ENCODE measurements at places on chromosomes 2 and 18.
A peak's percentile ranks its signal among the peaks of the same experiment; 100 is the strongest.

DNA sequence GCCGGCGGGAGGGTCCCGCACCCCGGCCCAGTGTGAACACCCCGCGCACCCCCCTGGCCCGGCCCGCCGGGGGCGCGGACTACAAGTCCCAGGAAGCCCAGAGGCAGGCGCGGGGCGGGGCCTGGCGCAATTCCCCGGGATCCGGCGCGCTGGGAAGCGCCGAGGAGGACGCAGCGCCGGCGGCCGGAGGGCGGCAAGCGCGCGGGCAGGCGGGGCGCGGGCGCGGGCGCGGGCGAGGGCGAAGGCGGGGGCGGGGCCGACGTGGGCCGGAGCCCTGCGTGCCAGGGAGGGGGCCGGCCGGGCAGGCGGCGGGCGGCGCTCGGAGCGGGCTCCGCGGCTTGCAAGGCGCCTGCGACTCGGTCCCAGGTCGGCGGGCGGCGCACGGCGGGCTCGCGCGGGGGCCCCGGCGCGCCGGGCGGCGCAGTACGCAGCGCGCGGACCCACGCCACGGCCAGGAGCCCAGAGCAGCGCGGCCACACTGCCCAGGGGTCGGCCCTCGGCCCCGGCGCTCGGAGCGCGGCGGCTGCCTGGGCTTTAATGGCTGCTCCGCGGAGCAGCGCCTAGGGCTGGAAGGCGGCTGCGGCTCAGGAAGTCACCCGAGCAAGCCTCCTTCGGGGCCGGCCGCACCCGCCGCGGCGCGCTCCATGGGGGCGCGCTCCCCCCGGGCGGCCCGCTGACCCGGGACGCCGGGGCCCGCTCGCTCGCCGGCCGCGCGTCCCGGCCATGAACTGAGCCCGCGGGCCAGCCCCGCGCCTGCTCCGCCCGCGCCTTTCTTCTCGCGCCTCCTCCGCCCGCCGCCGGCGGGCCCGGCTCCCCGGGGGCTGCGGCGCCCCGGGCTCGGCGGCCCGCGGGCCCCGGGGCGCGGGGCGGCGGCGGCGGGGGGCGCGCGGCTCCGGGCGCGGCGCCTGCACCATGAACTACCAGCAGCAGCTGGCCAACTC is at the start of gene AGAP1:
Gene AGAP1, plus strand, starts transcription at position 269 of the 941 bp plus-strand sequence.
- peak; percentile 57 for DNase-seq

- DNase-seq: no peak
Measured at GRCh38 chr2:155633060-155633839, 699.3 kb downstream of the NR4A2 start.

GRCh38 chr2:176692533-176692932 is 423.3 kb downstream of the MTX2 start:
- no peak for DNase-seq

DNA sequence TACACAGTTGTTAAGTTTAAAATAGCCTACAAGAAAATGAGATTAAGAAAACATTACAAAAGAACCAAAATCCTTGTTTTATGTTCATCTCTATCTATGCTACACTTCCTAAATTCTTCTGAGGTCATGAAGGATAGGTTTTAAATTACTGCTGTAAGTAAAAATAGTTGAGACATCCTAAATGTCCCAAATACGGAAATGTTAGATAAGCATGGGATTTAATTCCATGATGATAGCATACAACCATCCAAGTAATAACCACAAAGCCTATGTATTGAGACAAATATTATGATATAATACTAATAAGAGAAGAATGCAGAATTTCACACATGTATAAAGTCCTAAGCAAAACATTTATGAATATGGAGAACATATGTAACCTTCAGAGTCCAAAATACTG is 34.1 kb downstream of the PIEZO2 start:
- no peak for DNase-seq

- peak; percentile 49 for DNase-seq
Measured at GRCh38 chr18:42290318-42291307, 335.6 kb downstream of the PIK3C3 start.

DNA sequence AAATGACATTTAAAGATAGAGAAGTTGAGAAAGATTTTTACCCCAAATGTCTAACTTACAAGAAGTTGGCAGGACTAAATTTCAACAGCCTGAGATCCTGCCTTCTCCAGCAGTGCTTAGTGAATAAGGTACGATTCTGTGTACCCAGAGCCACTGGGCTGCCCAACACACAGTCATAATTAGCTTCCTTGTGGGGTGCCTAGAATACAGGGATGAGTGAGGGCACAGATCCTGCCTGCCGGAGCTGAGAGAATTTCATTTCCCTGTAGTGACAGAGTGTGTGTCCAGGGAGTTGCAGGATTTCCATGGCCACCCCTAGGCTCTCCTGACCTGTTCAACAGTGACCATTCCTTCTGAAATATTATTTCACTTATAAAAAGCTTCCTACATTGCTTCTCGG is 27.0 kb downstream of the GREB1 start:
- DNase-seq: no peak

GRCh38 chr18:79332646-79333045 is 63.1 kb upstream of the NFATC1 start:
- DNase-seq: no peak

GRCh38 chr2:6928452-6928851 is 11.2 kb downstream of the RNF144A start:
- no peak for DNase-seq

GRCh38 chr2:64796926-64797325 is 143.2 kb upstream of the SERTAD2 start:
- no peak for DNase-seq

DNA sequence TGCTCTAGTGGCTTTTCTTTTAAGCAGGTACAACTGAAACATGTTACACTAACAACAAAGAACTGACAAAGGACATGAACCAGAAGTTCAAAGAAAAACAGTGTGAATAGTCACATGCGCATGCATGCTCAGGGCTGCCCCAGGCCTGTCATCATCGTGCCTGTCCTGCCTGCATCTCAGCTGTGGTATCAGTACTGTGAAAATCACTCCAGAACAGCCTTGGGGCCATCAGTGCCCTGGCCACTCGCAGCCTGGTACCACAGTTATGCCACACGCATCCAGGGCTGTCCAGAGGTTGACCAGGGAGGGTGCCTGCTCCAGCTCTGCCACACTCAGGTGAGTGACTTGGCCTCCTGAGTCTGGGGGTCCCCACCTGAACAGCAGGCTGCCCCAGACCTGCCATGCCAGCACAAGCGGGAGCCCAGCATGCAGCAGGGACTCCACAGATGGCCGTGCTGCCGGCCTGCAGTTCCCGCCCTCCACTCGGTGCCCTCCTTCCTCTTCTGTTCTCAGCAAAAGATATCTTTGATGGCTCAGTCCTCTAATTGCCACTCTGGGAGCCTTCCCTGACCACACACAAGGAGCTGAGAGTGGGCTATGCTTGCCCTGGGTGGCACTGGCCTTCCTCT is 12.3 kb downstream of the LIMS2 start:
- no peak for DNase-seq

DNA sequence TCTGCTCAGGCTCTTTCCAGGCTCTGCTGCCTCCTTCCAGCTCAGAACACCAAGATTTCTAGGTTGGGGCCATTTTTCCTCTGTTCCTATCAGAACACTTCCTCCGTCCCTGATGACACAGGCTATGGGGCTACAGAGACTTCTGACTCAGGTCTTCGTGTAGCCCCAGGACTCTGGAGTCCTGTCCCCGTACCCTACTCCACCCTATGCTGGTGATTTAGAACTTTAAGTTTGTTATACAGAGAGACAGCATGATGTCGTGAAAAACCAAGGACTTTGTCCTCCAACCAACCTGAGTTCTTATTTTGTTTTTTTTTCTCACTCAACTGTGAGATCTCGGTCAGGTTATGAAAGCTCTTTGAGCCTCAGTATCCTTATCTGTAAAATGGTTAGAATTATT is 78.7 kb downstream of the HS1BP3 start:
- DNase-seq: no peak

GRCh38 chr2:226839161-226839560 is 3.3 kb downstream of the RHBDD1 start:
- DNase-seq: no peak

- DNase-seq: no peak
Measured at GRCh38 chr2:112916145-112916571, 5.2 kb downstream of the IL37 start.

- DNase-seq: no peak
Measured at GRCh38 chr2:197108758-197109157, 182.3 kb upstream of the PGAP1 start.

GRCh38 chr2:98750593-98751282 is 19.8 kb upstream of the MGAT4A start:
- DNase-seq: no peak

GRCh38 chr18:48868468-48869466 is 82.0 kb downstream of the SMAD7 start:
- DNase-seq: peak; percentile 25

GRCh38 chr2:42653039-42653438 is 84.6 kb downstream of the MTA3 start:
- DNase-seq: no peak

Measured in DMS153 (cell line).